A549 treated with Mapracorat at 1 μM for 4 hours (cell line): ENCODE measurements at places on chromosomes 7 and 10. TPM values are rescaled to one million over a fixed set of nuclear protein-coding genes. Genes with fewer than 3 reads are reported as not detected.

The OAT gene
- total RNA-seq = 66.5 to 94.8 TPM (median 73.7 TPM) in 5 replicates

The KAZALD1 gene
- 2.0 to 3.0 TPM (median 2.8 TPM) in 5 replicates for total RNA-seq

The HOXA6 gene
- 0.74 to 1.8 TPM (median 1.6 TPM) in 5 replicates for total RNA-seq

The ZNF777 gene
- total RNA-seq = 16.0 to 22.0 TPM (median 21.2 TPM) in 5 replicates

The CDC14C gene
- not detected in 5 replicates for total RNA-seq

The MKI67 gene
- total RNA-seq = 57.5 to 70.6 TPM (median 64.6 TPM) in 5 replicates

The ANXA8L1 gene
- 98.3 to 132 TPM (median 114 TPM) in 5 replicates for total RNA-seq

The GOLGA7B gene
- 3.2 to 4.0 TPM (median 3.6 TPM) in 5 replicates for total RNA-seq

The GPR26 gene
- total RNA-seq = not detected in 5 replicates

The LRMDA gene
- total RNA-seq = 3.1 to 5.7 TPM (median 4.7 TPM) in 5 replicates

The PTN gene
- total RNA-seq = not detected in 5 replicates
